ENCODE measurements at places on chromosomes 11 and 22.

- no peak for DNase-seq
These were observed 1336.4 kb downstream of the TBC1D22A start for GRCh38 chr22:48098921-48099245.

- DNase-seq, result peak; percentile 57
These were observed at the start of gene PHLDB1 for GRCh38 chr11:118607401-118608359. Gene PHLDB1 (plus strand): TSS chr11:118607615. CDS start chr11:118613837, 6,222 bp downstream.

- DNase-seq, result no peak
These were observed 94.4 kb upstream of the CHRM4 start for GRCh38 chr11:46485856-46486443.

GRCh38 chr11:4164884-4165590 lies 70.4 kb downstream of the RRM1 start:
- no peak for DNase-seq

DNA sequence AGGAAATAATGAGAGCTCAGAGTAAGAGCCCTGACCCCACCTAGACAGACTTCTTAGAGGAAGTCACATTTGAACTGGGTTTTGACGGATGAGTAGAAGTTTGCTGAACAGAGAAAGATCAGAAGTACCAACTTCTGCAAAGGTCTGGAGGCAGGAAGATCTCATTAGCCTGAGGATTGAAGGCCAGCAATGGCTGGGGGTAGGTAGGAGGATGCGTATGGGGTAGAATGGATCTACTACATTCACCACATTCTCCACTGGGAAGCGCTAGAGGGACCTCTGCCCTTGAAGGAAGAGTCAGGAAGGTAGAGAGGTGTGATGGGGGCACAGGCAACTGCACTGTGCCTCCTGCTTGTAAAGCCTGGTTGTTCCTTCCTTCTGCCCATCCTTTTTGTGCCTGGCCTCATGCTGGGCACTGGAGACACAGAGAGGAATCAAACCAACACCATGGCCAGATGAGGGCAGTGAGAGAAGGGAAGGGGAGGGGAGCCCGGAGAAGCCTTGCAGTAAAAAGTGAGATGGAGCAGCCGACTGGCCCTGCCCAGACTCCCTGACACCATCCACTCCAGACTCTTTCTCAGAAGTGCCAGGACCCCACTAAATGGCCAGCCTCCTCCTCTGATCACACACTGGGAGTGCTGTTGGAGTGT lies 4.9 kb downstream of the TPBGL start:
- DNase-seq, result no peak

GRCh38 chr11:2798951-2799761 lies 86.4 kb downstream of the CDKN1C start:
- no peak for DNase-seq

GRCh38 chr11:35479731-35480130 lies 45.7 kb downstream of the PAMR1 start:
- no peak for DNase-seq

- no peak for DNase-seq
These were observed 11.6 kb downstream of the MED19 start for GRCh38 chr11:57700425-57700824.

DNA sequence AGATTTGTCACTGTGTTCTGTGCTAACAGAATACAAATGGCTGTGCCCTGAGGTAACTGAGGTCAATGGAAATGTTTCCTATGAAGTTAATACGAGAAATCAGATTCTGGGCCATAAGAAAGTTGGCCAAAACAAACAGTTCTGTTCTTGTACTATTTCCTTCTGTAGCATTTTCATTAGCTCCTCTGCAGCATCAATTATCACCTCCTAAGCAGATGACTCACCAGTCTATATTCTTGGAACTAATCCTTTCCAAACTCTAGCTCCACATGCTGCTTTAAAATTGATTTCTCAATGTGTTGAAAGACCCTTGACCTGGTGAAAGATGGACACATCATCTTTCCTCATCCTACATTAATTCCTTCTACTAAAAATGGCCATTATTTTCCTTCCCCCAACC lies 736.0 kb downstream of the NELL1 start:
- DNase-seq, result no peak

DNA sequence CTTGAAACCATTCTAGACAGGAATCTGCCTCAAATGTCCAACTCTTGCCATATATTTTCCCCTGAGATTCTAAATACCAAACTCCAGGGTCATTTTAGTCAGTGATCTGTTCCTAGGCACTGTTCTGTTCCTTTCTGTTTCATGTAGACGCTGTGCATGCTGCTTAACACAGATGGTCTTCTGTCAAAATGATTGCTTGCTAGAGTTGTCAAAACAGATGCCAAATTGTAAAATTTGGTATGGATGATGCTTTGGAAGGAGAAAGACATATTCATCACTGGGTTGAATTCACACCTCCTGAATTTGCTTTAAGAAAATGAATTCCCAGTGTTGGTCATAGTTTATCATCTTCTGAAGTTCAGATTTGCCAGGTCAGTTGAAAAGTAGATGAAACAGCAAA lies 425.9 kb downstream of the ETS1 start:
- no peak for DNase-seq

DNA sequence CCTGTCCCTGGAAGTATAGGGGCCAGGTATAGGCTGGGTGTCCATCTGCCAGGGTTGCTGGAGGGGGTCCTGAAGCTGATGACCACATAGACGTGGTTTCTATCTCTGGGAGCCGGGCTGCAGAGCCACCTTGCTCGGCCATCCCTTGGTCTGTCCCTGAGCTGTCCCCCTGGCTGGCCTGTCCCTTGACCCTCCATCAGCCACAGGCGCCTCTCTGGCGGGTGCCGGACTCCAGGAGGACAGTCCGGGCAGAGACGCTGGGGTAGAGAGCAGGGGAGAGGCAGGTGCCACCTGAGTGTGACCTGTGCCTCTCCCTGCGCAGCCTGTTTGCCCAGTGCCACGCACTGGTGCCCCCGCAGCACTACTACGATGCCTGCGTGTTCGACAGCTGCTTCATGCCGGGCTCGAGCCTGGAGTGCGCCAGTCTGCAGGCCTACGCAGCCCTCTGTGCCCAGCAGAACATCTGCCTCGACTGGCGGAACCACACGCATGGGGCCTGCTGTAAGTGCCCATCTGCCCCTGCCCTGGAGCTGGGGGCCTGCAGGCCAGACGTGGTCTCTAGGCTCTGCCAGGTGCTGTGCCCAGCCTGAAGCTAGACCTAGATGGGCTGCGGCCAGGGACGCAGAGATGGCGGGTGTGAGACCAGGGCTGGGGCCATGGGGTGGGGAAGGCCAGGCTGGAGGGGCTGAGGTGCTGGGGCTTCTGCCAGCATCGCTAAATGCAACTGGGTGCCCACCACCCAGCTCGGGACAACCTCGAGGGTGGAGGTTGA lies 29.9 kb downstream of the MUC2 start:
- DNase-seq, result no peak

- peak; percentile 88 for DNase-seq
These were observed 30.7 kb downstream of the SCUBE2 start for GRCh38 chr11:9060700-9061111.

DNA sequence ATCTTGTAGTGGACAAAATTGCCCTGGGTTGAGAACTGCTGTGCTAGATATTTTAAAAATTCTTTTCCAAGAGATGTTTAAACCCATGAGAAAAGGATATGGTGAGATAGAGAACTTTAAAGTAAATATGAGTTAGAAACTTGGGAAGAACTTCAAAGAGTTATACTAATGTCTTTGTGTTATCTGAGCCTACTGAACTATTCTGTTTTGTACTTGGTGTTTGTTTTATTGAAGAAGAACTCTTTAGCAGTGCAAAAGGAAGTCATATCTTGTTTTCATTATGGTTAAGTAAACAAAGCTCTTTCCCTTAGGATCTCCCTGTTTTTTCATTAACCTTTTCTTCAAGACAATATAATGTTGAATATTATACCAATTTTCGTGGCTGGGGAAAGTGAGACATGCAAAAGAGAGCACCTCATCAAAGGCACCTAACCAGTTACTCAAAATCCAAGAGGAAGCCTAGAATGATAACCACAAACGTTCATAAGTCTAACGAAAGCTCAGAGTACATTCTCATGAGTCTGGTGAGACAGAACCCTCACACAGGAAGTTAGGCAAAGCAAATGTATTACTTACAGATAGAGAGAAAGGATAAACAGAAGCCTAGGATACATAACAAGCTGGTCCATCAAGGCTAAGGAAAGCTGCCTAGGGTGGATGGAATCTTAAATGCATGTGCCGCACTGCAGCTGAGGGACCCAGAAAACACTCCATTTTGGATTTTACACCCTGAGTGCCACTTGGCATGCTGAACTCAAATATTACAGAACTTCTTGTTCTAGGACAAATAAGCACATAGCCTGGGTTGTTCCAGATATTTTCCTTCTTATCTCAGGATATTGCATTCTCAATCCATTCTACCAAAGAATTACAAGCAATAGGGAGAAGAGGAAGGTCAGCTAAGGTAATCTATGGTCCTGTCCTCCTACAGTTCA lies 112.5 kb upstream of the ANO3 start:
- no peak for DNase-seq

GRCh38 chr11:62139526-62140303 lies 15.9 kb downstream of the INCENP start:
- no peak for DNase-seq

DNA sequence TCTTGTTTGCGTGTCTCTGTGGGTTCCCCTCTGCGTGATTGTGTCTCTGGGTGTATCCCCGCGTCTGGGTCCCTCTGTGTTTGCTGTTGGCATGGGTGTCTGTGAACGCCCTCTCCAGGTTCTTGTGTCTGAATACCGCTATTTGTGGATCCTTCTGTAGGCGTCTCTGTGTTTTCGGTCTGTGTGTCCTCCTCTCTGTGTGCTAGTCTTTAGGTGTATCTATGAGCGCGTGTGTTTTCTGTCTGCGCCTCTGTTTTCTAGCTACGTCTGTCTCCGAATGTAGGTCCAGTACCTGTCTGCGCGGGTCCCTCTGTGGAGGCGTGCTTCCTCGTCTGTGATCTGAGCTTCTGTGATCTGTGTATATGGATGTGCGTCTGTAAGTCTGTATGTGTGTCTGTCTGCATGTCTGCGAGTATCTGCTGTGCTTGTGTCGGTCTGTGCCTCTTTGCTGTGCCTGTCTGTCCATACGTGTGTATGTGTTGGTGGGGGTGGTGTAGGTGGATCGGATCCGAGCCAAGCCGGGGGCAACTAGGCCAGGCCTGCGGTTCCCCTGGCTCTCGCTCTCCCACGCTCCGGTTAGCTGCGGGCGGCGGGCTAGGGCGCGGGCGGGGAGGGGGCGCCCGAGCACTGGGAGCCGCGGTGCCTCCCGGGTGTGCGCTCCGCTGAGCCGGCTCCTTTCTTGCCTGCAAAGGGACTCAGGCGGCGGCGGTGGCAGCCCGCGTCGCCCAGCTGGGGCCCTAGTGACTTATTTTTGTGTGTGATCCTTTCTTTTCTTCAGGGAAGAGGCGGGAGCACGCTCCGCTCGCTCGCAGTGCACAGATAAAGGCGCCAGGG lies 105.3 kb upstream of the E2F8 start:
- DNase-seq, result no peak

DNA sequence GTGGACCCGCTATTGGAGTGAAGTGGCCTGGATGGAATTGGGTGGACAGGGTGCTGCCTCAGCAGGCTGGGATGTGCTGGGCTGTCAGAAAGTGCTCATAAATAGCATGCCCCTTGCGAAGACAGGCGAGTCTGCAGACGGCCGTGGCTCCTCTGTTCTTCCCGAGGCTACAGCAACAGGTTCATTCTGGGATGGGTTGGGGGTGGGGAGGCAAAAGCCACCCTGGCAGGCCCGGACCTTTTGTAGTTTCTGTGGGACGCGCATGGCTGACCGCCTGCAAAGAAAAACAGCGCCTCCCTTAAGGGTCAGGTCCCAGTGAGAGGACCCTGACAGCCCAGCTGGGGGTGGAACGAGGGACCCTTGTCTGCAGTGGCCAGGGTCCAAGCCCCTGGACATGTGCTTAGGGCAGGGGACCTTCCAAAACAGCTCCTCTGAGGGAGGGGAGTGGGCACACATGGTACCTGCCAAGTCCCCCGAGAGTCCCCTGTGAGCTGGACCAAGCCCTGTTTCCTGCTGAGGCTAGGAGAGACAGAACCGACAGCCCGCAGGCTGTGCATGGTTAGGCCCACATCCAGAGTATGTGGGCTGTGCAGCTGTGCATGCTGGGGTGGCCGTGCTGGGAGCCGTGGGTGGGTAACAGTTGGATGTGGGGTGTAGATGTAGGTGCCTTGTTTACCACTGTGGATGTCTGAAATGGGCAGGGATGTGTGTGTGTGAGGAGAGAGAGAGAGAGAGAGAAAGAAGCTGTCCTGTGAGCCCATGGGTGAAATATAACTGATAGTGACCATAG lies at the start of gene CRYBB3:
CRYBB3 (plus strand) TSS at position 128 of the 790 bp plus-strand sequence. CDS start 1,539 bp downstream, outside the sequence.
- DNase-seq, result no peak

GRCh38 chr11:59802639-59803176 lies 7.9 kb downstream of the MRPL16 start:
- peak; percentile 31 for DNase-seq

GRCh38 chr11:78420255-78420764 lies 2.7 kb upstream of the GAB2 start:
- DNase-seq, result peak; percentile 66

- DNase-seq, result no peak
These were observed 52.0 kb upstream of the DEPDC7 start for GRCh38 chr11:32963721-32964120.

DNA sequence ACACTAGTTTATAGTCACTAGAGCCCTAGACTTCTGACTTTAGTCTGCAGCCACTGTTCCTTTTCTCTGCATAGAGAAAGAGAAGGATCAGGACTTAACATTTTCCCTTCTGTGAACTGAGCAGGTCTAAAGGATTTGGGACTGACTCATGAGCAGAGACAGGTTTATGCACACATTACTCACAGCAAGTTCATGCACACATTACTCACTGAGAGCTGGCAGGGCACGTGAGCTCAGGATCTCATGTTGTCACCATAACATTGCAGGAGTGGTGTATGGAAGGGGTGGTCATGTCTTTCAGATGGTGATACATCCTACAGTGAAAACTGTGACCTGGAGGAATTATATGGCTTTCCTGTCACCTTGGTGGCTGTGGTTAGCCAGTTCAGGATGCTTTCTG lies 56.4 kb downstream of the CEP164 start:
- no peak for DNase-seq

- no peak for DNase-seq
These were observed 17.1 kb downstream of the USH1C start for GRCh38 chr11:17526931-17527627.

DNA sequence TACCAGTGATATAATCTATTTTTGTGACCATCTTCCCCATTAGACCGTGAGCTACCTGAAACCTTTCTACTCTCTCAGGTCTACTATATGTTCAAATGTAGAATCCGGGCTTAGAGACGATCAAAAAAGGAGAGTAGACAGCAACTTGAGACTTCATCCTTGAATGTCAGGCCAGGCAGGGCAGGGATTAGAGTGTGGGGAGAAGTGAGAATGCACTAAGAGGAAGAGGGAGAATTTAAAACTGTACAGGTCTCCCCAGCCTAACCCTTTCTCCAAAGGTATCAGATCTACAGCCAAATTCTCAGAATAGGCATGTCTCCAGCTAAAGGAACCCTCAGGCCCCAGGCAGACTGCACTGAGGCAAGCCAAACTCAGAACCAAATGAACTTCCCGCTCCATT lies 935 bp downstream of the LAMTOR1 start:
- no peak for DNase-seq

DNA sequence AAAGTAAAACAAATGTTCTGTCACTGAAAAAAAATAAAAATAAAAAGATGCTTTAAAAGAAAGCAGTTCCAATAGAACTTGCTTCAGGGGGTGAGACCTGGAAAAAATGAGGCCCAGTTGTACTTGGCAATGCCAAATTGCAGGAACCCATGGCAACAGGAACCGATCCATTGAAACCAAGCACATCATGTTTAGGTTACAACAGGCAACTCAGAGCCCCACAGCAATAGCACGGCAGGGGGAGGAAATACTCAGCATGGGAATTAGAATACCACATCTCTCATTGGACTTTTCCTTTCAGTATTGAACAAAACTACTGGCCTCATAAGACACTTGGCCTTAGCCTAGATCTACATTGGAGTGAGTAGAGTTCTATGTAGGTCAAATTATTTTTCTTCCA lies 84.3 kb downstream of the MSANTD4 start:
- DNase-seq, result no peak
